AG09309 (cell line): ENCODE measurements at places on chromosomes 4 and X.

- no peak for DNase-seq
Measured at GRCh38 chrX:136201601-136202000, 49.6 kb downstream of the MAP7D3 start.

- no peak for DNase-seq
Measured at GRCh38 chrX:111447298-111447697, 35.3 kb upstream of the DCX start.

DNA sequence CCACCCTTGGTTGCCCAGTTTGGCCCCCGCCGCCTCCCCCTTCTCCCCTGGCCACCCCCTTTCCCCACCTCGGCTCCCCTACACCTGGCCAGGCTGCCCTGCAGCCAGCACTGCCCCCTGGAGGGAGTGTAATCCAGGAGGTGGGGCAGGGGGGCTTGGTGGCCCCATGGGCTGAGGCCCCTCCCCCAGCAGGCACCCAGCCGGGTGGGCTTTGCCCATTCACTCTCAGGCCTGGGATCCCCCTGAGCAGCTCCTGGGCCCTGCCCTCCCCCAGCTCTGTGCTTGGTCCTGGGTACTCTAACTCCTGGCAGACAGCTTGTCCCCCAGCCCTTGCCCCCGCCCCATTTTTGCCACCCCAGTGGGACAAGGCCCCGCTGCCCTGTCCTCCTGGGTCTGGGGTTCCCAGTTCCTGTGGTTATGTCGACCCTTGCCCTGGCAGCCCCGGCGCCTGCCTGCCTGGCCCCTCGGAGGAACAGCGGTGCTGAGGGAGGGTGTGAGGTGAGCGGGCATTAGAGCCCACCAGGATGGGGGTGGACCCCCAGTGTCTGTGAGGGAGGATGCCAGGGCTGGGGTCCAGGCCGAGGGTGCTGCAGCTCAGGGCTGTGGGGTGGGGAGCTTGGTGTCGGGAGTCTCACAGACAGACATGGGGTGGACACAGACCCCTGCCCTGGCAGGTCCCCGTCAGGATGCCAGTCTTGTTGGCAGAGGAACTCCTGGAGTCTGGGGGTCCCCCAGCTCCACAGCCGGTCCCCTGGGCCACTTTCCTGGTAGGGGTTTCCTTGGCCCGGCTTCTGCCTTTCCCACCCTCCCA lies 10.2 kb downstream of the NAT8L start:
- no peak for DNase-seq

DNA sequence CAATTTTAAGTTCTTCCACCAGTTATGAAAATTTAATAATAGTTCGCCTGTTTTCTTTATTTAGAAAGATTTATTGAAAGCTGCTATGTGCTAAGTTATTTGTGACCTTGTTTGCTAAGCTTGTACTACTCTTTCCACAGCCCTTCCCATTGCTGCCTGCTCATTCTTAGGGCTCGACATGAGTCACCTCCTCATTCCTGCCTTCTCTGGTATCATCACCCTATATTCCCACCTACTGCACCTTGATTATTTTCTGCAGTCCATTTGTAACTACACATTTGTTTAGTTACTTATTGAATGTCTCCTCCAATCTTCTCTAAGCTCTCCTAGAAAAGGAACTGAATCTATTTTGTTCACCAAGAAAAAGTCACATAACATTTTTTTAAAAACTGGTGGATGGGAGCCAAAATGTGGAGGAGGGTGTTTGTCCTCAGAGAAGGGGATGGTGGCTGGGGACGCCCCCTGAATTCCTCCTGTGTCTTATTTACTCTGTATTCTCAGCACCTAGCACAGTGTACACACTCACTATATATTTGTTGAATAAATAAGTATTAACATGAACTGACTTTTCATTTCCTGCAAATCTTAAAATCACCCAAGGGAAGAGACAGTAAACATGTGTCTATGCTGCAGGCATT lies 3.7 kb upstream of the RAB9A start:
- DNase-seq, result no peak

DNA sequence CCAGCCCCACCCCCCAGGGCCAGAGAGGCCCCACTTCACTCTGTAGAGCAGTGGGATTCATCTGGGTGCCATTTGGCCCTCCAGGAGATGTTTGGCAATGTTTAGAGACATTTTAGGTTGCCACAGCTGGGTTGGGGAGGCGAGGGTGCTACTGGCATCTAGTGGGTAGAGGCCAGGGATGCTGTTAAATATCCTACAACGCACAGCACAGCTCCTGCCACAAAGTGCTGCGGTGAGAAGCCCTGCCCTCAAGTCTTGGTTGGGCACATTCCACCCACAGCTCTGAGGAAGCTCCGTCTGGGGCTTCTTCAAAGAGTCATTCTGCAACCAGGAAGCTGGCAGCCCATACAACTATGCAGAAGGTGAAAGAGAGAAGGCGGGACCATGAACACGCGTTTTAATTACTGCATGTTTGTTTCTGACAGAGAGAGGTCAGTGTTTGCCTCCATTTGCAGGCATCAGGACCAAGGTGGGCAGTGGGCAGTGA lies 48.1 kb upstream of the FAM9C start:
- no peak for DNase-seq

DNA sequence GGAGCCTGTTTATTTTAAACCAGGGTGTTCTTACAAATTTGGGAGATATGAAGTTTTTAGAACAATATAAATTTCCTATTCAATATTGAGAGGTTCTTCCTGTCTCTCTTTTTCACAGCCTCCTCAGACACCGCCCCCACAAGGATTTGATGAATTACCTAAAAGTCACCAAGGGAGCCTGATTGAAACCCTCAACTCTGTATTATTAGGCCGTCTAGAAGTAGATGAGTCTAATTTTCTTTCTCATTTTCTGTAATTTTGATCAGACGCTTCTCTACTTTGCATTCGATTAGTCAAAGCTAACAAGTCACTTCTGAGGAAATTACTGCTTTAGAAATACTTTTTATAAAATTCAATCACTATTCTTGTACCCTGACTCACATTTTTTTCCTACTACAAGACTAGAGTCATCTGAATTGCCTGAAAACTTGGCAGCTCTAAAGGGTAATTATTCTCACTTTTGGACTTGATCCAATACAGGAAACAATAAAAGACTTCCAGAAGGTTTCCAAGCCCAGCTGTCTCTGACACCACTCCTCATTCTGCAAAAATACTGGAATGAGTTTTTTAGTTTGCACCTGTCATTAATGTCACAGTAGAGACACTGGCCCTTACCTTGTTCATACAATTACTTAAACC lies 111.2 kb downstream of the ELOVL6 start:
- DNase-seq, result peak; percentile 80

- no peak for DNase-seq
Measured at GRCh38 chrX:29242856-29243255, 655.6 kb downstream of the IL1RAPL1 start.

DNA sequence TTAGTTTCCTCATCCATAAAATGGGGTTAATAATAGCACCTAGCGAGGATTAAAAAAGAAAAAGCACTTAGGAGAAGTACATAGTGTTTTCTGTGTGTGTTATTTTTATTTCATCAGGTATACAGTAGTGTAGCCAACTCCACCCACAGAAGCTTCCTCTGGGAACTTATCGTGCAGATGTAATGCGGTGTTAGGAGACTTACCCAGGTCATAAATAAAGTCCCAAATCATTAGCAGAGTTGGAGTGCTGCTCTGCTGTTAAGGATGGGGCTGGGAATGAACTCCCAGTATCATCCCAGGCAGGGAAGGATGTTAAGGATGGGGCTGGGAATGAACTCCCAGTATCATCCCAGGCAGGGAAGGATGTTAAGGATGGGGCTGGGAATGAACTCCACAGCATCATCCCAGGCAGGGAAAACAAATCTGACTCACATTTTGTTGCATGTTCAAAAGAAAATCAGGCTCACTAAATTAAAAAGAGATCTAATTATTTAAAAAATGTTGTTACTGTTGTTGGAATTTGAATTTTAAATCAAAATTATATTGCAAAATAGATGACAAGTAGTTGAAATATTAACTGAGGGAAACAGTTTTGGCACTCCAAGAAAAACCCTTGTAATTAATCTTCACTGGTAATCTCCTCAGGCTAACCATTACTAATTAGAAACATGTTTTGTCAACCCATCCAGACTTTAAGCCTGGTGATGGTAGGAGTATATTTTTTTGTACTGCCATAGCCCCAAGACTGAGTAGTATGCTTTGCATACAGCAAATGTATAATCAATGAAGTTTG lies 10.2 kb upstream of the SFRP2 start:
- no peak for DNase-seq

- no peak for DNase-seq
Measured at GRCh38 chr4:1417522-1418390, 11.5 kb upstream of the NKX1-1 start.

- DNase-seq, result no peak
Measured at GRCh38 chr4:54742636-54743399, 85.1 kb downstream of the KIT start.

- DNase-seq, result no peak
Measured at GRCh38 chr4:140117947-140118346, 36.0 kb downstream of the MAML3 start.

- peak; percentile 49 for DNase-seq
Measured at GRCh38 chr4:156790866-156791265, 180.7 kb downstream of the PDGFC start.

GRCh38 chrX:106891762-106892460 lies 11.2 kb downstream of the RIPPLY1 start:
- no peak for DNase-seq

DNA sequence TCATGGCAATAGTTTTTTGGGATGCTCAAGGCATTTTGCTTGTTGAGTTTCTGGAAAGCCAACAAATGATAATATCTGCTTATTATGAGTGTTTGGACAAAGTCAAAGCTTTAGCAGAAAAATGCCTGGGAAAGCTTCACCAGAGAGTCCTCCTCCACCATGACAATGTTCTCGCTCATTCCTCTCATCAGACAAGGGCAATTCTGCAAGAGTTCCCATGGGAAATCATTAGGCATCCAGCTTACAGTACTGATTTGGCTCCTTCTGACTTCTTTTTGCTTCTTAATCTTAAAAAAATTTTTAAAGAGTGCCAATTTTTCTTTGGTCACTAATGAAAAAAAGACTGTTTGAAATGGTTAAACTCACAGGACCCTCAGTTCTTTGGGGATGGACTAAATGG lies 136.3 kb downstream of the UBE2K start:
- DNase-seq, result no peak

DNA sequence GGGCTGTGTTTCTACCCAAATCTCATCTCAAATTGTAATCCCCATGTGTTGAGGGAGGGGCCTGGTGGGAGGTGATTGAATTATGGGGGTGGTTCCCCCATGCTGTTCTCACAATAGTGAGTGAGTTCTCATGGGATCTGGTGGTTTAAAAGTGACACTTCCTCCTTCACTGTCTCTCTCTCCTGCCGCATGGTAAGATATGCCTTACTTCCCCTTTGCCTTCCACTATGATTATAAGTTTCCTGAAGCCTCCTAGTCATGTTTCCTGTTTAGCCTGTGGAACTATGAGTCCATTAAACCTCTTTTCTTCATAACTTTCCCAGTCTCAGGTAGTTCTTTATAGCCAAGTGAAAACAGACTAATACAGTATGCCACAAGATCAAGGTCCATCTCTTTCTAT lies 70.0 kb upstream of the MSX1 start:
- DNase-seq, result no peak
